ENCODE measurements at places on chromosomes 5 and 9.
A peak's percentile ranks its signal among the peaks of the same experiment; 100 is the strongest.

GRCh38 chr5:168978015-168978414, 322.9 kb downstream of the SLIT3 start:
- no peak for DNase-seq

DNA sequence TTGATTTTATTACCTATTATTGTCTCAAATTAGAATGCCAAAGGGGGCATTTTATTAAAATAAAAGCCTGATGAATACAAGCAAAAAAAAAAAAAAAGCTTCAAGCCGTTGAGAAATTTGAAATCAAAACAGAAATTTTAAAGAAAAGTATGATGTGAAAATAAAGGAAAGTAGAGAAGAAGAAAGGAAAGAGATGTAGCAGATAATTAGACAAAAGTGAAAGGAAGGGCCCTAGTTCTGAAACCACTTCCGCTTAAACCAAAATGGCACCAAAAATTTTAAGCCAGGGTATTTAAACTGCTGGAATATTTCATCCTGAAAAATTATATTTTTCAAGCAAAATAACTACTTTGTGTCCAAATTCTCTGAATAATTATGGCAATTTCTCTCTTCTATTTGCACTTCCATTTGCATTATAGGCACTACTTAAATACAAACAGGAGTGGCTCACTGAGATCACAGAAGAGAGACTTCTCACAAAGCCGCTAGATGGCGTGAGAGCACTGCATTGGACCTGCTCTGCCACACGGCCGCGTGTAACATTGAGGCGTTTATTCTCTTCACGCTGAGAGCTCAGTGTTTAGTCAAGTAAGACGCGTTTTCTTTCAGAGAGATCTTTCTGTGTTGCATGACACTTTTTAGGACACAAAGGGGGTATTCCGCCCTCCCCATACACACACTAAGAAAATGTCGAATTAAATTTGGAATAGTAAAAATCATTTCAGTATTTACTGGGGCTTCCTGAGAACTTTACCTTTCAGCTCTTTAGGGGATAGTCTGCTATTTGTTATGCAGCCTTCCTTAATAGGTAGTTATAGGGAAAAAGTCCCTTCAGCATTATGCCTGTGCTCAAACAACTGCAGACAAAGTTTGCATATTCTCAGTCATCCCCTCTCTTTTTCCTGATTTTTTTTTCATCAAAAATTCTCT, 368.4 kb upstream of the CCNH start:
- DNase-seq: peak; percentile 61

GRCh38 chr9:81566074-81566698, 123.2 kb downstream of the TLE1 start:
- no peak for DNase-seq

- no peak for DNase-seq
These were observed 281.4 kb downstream of the CWC27 start for GRCh38 chr5:65050140-65050539.

DNA sequence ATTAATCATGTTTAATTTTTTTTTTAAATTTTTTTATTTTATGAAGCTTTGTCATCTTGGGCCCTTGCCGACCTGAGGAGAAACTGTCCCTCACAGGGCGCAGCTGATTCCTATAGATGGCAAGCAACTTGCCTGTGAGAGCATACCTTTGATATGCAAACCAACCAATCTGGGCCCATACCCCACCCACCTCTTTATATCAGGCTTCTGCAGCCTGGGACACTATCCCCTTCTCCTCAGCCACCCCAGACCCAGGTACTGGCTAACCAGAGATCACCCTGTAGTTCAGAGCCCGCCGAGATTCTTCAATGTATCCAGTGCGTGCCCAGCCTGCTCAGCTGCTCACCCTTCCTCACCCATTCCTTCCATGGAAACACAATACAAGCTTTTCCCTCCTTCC, 18.7 kb upstream of the AGGF1 start:
- no peak for DNase-seq

DNA sequence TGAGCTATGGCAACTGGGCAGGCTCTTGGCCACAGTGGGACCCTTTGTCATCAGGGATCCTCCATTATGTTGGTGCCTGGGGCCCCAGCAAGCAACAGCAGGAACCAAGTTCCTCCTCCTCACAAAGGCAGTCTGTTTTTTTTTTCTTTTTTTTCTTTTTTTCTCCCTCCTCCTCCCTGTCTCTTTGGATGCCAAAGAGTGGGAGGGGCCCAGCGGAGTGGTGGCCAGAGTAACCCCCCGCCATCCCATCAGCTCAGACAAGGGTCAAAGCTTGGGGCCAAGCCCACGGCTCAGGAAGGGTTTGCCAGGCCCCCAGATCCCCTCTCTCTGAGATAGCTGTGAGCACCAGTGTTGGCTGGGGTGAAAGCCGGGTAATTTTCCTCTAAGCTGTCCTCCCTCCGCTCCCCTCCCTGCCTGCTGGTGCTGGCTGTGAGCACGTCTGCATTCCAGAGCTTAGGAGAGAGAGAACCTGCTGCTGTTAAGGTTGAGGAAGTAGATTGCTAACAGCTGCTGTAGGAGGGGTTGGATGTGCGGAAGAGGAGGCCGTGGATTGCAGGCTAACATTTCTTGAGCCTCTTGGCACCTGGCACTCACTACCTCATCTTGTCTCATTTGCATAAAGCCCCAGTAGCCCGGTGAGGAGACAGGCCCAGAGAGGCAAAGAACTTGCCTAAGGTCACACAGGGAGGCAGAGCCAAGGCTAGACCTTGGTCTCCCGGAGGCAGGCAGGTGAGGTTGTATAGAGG, 21.2 kb downstream of the GSN start:
- DNase-seq: no peak

DNA sequence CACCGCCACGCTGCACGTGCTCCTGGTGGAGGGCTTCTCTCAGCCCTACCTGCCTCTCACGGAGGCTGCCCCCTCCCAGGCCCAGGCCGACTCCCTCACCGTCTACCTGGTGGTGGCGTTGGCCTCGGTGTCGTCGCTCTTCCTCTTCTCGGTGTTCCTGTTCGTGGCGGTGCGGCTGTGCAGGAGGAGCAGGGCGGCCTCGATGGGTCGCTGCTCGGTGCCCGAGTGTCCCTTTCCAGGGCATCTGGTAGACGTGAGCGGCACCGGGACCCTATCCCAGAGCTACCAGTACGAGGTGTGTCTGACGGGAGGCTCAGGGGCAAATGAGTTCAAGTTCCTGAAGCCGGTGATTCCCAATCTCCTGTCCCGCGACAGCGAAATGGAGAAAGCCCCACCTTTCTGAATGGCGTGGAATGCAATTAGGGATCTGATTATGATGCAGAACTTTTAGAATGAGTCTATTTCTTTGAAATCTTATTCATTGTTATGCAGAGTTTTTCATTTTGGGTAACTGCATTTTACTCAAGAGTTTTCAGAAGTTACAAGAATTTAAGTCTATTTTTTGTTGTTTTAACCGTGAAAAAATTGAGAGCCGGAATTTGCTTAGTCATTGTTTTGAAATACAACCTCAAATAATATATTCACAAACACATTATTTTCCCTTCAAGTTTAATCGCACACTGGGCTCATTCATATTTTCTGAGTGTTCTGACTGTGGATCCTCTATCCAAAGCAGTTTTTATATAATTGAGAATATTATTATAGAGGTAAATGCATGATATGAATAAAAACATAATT, 8.5 kb upstream of the PCDHB15 start:
- no peak for DNase-seq

DNA sequence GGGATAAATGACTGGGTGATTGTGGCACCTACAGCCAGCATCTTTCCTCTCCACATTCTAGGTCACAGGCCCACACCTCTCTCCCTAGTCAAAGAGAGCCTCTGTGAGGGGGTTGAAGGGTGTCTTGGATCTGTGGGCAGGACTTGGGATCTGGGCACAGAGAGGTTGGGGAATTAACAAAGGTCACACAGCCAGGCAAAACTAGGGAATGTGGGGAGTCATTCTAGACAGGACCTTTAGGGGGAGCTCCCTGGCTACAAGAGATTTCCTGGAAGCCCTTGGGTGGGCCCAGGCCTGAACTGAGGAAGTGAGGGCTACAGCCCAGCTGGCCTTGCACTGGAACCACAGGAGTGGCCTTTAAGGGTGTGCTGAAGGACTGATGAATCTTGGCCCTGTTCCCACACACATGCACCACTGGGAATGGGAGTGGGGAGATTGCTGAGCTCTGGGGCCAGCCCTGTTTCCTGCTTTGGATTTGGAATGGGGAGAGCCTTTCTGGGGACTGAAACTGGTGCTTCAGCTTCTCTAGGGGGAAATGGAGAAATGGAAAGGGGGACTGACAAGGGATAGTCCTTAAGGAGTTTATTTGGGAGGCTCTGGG, 12.4 kb upstream of the CXXC5 start:
- no peak for DNase-seq

GRCh38 chr5:113271745-113272454, 162.9 kb downstream of the TSSK1B start:
- DNase-seq: no peak

- no peak for DNase-seq
These were observed 403.3 kb downstream of the PLK2 start for GRCh38 chr5:58056546-58056945.
